ENCODE measurements at places on chromosomes 2 and 18.

DNA sequence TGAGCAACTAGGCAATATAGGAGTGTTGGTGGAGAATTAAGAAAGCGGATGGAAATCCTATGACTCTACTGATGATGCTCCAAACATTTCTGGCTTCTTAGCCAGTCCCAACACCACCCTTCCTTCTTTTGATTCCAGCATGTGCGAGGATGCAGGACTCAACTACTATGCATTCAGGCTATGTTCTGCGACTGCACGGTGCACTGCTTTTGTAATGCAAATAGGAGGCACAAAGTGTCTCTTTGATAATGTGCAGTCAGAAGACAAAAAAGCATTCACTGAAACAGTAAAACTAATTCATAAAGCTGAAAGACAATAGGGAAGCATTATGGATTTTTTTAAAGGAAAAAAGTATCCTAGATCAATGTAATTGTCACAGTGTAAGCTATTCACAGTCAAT lies 106.7 kb downstream of the MEIS1 start:
- H3K4me3 ChIP-seq, result no peak overlapping the region
- DNase-seq, result no peak
- no peaks in the 10 kb centered on the region for H3K36me3 ChIP-seq
- H3K27me3 ChIP-seq, result peaks cover 3% of the 10 kb centered on the region

DNA sequence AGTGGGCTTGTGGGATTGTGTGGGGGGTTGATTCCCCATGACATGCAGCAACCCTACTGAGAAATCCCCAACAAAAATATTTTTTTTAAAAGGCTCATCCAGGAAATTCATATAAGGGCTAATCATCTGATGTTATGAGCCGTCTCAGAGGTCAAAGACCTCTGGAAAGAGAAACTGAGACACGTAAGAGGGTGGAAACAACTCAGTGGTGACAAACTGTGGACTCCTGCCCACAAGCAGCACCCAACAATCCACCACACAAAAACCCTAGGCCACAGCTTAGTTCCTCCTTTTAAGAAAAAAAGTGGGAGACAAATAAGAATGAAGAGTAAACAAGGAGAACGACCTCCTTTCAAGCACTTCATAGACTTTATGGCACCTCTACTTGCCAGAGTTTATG lies 1096.1 kb upstream of the NRXN1 start:
- no peaks in the 10 kb centered on the region for H3K36me3 ChIP-seq
- no peak overlapping the region for H3K27ac ChIP-seq
- no peak overlapping the region for H3K4me3 ChIP-seq

- H3K4me1 ChIP-seq, result peaks cover 14% of the 10 kb centered on the region
- no peak overlapping the region for H3K4me3 ChIP-seq
- no peak for DNase-seq
- H3K27me3 ChIP-seq, result no peaks in the 10 kb centered on the region
- H3K27ac ChIP-seq, result no peak overlapping the region
- H3K36me3 ChIP-seq, result peaks cover 13% of the 10 kb centered on the region
Observed at GRCh38 chr2:162115076-162115475, 37.0 kb downstream of the GCG start.

DNA sequence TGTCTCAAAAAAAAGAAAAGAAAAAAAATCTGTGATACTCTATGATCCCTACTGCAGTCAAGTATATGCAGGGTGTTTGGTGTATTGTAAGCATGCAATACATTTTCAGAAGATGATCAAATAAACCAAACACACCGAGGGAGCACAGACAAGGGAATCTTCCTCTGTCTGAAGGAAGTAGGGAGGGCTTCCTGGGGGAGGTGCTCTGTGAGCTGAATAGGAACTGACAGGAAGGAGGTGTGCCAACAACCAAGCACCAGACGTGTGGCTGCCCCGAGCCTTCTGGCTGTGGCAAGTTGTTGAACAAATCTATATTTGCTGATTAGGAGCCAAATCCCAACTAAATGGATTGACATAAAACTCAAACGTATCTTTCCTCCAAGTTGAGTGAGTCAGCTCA lies 14.6 kb downstream of the THNSL2 start:
- no peak overlapping the region for H3K4me3 ChIP-seq
- no peak overlapping the region for H3K27ac ChIP-seq
- H3K36me3 ChIP-seq, result no peaks in the 10 kb centered on the region
- peaks cover 25% of the 10 kb centered on the region for H3K4me1 ChIP-seq
- no peak for DNase-seq

DNA sequence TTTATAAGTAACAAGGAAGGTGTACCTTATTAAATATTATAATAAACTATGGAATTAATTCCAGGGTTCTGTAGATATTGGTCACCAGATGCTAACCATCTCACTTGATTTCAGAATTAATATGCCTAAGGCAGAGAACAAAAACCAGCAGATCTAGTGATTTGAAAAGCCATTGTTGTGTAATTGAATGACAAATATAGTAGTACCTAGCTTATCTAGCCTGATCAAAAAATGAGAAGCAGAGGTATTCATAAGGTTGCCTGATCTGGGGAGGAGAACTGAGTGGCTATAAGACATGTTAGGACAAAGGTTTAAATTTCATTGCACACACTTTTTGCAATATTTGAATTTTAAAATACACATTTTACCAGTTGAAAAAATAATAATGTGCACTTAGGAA lies 132.0 kb upstream of the UBE2E3 start:
- no peak overlapping the region for H3K4me3 ChIP-seq
- no peak overlapping the region for H3K27ac ChIP-seq
- H3K4me1 ChIP-seq, result no peaks in the 10 kb centered on the region
- no peak for DNase-seq
- no peaks in the 10 kb centered on the region for H3K36me3 ChIP-seq

- H3K36me3 ChIP-seq, result peaks cover 36% of the 10 kb centered on the region
- H3K4me3 ChIP-seq, result no peak overlapping the region
- no peaks in the 10 kb centered on the region for H3K27me3 ChIP-seq
- H3K4me1 ChIP-seq, result no peaks in the 10 kb centered on the region
- no peak for DNase-seq
Observed at GRCh38 chr2:3332133-3332532, 45.5 kb downstream of the EIPR1 start.

DNA sequence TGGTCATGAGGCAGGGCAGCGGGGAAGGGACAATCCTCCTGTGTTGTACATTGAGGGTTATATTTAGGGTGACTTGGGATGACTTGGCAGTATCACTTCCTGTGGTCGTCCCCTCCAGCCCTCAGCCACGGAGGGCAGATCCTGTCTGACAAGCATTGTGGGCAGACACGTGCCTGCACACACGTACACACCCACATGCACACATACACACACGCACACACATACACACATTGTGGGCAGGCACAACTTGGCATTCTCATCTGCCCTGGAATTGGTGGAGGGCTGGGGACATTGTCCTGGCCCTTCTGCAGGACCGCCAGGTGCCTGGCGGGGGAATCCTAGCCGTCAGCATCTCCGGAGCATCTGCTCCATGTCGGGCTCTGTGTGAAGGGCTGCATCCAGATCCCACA lies 47.6 kb downstream of the ODC1 start:
- H3K27ac ChIP-seq, result peak overlapping the region; percentile 19
- H3K4me3 ChIP-seq, result peak overlapping the region; percentile 27
- peaks cover 19% of the 10 kb centered on the region for H3K36me3 ChIP-seq
- DNase-seq, result no peak
- H3K4me1 ChIP-seq, result peaks cover 19% of the 10 kb centered on the region
- H3K27me3 ChIP-seq, result no peaks in the 10 kb centered on the region

- H3K36me3 ChIP-seq, result no peaks in the 10 kb centered on the region
- no peak overlapping the region for H3K27ac ChIP-seq
- no peak for DNase-seq
- peaks cover 2% of the 10 kb centered on the region for H3K27me3 ChIP-seq
Observed at GRCh38 chr2:209331291-209331844, 92.5 kb upstream of the MAP2 start.

DNA sequence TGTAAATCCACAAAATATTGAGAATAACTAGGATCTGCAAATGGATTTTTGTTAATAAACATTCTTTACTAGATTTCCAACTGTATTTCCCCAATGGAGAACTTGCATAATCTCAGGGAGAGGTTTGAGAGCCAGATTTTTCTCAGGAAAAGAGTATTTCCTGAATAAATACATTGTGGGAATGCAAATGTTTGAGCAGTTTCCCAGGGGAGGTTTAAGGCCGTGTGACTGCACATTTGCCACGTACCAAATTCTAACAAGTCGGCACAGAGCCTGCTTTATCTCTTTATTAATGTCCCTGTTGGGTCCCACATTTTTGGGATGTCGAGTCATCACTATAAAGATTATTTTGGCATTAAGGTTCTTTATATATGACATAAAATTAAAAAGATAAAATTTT lies 27.0 kb downstream of the TFPI start:
- no peak overlapping the region for H3K4me3 ChIP-seq
- DNase-seq, result no peak
- H3K36me3 ChIP-seq, result no peaks in the 10 kb centered on the region
- H3K4me1 ChIP-seq, result no peaks in the 10 kb centered on the region
- peaks cover 1% of the 10 kb centered on the region for H3K27me3 ChIP-seq

GRCh38 chr18:55515214-55515613 lies 72.8 kb downstream of the TCF4 start:
- H3K4me1 ChIP-seq, result no peaks in the 10 kb centered on the region
- H3K4me3 ChIP-seq, result no peak overlapping the region
- peaks cover 5% of the 10 kb centered on the region for H3K27me3 ChIP-seq
- H3K27ac ChIP-seq, result no peak overlapping the region
- DNase-seq, result no peak
- H3K36me3 ChIP-seq, result no peaks in the 10 kb centered on the region

DNA sequence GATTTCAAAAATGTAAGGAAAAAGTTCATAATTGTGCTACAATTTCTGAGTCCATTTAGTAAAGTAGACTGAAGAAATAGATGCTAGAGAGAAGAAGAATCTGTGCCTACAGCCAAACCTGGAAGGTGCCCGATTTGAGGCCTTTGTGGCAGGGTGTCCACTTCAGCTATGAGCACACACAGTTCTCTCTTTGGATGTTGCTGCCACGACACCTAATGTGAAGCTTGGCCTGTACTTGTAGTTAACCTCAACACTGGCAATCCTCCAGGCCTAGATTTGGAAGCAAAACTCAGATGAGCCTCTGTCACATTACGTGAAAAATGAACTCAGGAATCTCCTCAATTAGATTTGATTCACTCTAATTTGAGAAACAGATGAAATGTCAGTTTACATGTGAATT lies 90.1 kb upstream of the LRP1B start:
- no peak overlapping the region for H3K27ac ChIP-seq
- no peaks in the 10 kb centered on the region for H3K36me3 ChIP-seq
- DNase-seq, result no peak
- H3K4me1 ChIP-seq, result no peaks in the 10 kb centered on the region
- no peak overlapping the region for H3K4me3 ChIP-seq

GRCh38 chr2:236863729-236864126 lies 222.0 kb upstream of the COPS8 start:
- H3K4me1 ChIP-seq, result no peaks in the 10 kb centered on the region
- no peak for DNase-seq
- peaks cover 4% of the 10 kb centered on the region for H3K27me3 ChIP-seq
- H3K36me3 ChIP-seq, result no peaks in the 10 kb centered on the region
- H3K4me3 ChIP-seq, result no peak overlapping the region

- H3K4me3 ChIP-seq, result no peak overlapping the region
- no peak overlapping the region for H3K27ac ChIP-seq
- no peaks in the 10 kb centered on the region for H3K36me3 ChIP-seq
- peaks cover 15% of the 10 kb centered on the region for H3K27me3 ChIP-seq
- no peaks in the 10 kb centered on the region for H3K4me1 ChIP-seq
- DNase-seq, result no peak
Observed at GRCh38 chr2:118044103-118044716, 30.3 kb upstream of the CCDC93 start.

GRCh38 chr2:120692691-120693090 lies 43.0 kb upstream of the GLI2 start:
- peaks cover 20% of the 10 kb centered on the region for H3K27me3 ChIP-seq
- no peak for DNase-seq
- no peak overlapping the region for H3K4me3 ChIP-seq

DNA sequence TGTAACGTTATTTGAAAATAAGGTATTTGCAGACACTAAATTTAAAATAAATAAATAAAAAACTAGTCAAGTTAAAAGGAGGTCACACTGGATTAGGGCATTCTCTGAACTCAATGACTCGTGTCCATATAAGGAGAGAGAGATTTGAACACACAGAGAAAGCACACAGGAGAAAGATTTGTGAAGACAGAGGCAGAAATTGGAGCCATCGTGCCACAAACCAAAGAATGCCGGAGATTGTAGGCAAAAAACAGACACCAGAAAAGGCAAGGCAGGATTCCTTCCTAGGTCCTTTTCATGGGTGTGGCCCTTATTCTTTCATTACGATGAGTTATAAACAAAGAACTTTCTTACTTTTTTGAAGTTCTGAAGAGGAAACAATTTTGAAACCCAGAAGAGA lies 981.5 kb downstream of the DCDC2C start:
- no peak overlapping the region for H3K4me3 ChIP-seq
- H3K4me1 ChIP-seq, result no peaks in the 10 kb centered on the region
- DNase-seq, result no peak
- H3K36me3 ChIP-seq, result no peaks in the 10 kb centered on the region
- H3K27me3 ChIP-seq, result no peaks in the 10 kb centered on the region

- no peak for DNase-seq
- no peaks in the 10 kb centered on the region for H3K36me3 ChIP-seq
- H3K27me3 ChIP-seq, result peaks cover 18% of the 10 kb centered on the region
- no peaks in the 10 kb centered on the region for H3K4me1 ChIP-seq
- no peak overlapping the region for H3K4me3 ChIP-seq
Observed at GRCh38 chr18:10029711-10030110, 115.9 kb downstream of the VAPA start.

Data from activated T-helper 1 cell treated with anti-CD3 and anti-CD28 coated beads, Interleukin-12 subunit alpha, Interleukin-12 subunit beta, Interleukin-2, Interleukin-4 antibody, amounts not matched to agents 30 ng/mL and 10 ng/mL and 1 ng/mL, durations not matched to agents 14 hours and 24 hours and 36 hours (primary cell).